ENCODE measurements at places on chromosomes 16 and 17.

DNA sequence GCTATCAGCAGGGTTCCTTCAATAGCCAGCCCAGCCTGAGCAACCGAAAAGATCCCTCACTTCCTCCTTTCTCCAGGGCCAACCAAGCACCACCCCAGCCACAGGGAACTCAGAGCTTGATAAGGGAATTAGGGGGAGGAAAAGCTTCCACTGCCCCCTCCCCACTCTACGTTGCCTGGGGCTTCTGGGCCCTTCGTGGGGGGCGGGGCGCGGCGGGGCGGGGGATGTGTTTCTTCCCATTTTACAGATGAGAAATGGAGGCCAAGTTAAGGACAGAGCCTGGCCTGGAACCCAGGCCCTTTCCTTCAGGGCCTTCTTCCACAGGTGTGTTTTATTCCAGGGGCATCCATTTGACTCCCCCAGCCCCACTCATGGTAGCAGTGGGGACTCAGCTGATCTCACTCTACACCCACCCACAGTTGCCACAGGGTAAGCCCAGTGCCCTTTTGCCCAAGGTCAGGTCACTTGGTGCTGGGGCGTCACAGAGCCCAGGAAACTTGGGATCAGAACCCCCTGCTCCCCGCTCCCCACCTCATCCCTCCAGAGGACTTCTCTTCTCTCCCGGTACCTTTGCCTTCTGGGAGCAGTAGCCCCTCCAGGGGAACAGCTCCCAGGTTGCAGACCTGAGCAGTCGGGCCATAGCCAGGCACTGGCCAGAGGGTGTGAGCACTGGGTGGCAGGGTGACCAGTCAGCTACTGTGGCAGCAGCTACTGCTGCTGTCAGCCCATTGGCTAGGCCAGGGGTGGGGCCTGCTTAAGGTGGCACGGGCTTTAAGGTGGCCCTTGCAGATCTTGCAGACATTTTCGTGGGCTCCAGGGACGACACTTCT lies at the start of gene LDHD:
Gene LDHD (minus strand): TSS at position 700 of the 830 bp plus-strand sequence. CDS start 60 bp downstream, at position 640.
- DNase-seq, result no peak

GRCh38 chr16:28865722-28866453 lies 2.2 kb downstream of the SH2B1 start:
- DNase-seq, result no peak

DNA sequence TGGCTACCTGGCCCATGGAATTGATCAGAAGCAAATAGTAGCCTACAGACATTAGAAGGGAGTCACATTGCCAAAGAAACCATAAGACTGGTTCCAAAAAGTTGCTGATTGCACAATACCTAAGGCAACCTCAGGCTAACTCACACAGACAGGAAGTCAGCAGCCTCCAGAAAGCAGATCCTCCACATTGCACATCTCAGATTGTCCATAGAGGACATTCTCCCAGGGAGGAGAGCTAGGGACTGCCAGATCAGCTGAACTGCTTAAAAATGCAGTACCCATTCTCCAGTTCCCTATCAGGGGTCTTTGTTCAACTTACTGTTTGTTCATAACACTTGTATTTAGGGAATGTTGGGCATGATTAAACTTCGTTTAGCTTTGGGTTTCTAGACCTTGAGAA lies 4.2 kb downstream of the CCL3 start:
- DNase-seq, result no peak

DNA sequence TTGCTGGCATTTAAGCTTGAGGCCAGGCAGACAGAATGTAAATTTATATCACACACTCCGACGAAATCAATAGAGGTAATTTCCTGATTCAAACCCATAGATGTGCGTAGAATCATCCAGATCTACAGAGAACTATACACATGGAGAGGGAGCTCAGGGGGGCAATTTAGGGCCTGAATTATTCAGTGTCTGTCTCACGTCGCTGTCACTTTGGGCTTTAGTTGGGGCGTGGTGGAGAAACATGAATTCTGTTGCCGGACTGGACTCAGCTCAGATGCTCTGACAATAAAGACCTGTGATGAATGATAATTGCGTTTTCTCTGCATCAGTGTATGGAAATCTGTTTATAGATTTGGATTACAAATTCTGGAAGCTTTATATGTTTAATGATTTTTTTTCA lies 32.5 kb upstream of the HS3ST2 start:
- DNase-seq, result no peak

- DNase-seq, result no peak
These were observed 4.9 kb downstream of the STX1B start for GRCh38 chr16:31005350-31006085.

DNA sequence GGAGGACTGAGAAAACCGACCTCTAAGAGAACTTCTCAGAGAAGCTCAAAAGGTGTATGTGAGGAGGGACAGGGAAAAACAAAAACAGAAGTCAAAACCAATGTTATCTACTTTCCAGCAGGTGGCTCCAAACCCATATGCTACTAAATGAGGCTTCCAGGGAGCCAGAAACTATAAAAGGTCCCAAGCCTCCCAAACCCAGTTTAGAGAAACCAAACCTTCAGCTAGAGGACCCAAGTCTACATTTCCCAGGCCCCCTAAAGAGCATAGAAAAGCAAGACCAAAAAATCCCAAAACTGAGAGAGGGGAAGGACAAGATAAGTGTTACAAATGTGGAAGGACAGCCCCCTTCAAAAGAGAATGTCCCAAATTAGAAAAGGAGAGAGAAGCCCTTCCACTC lies 3.7 kb downstream of the HPR start:
- DNase-seq, result no peak

DNA sequence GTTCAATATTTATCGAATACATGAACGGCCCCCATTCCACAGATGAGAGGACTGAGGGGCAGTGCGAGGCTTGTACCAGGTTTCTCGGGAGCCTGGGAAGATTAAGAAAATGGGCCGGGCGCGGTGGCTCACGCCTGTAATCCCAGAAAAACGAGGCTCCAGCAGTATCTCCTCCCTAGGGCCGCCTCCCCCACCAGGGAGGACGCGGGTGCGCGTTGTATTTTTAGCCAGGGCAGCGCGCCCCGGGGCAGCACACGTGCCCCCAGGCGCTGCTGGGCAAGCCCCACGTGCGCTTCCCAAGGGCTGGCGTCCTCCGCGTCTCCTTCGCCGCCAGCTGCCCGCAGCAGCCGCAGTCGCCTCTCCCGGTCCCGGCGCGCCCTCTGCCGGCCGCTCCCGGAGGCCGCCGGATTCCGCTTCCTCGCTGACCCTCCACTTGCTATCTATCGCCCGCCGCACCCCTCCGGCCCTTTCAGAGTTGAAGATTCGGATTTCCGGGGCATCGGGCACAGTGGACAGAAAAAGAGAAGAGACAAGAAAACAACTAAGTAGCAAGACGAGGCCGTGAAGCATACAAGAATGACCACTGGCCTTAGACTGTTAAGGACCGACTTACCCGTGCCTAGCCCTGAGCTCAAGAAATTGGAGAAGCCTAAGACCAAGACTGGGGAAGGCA lies 1.9 kb upstream of the YBX2 start:
- DNase-seq, result peak; percentile 27

- DNase-seq, result no peak
These were observed 23.6 kb downstream of the RANBP10 start for GRCh38 chr16:67782567-67783352.

GRCh38 chr17:37746617-37747016 lies 1.8 kb upstream of the HNF1B start:
- no peak for DNase-seq

DNA sequence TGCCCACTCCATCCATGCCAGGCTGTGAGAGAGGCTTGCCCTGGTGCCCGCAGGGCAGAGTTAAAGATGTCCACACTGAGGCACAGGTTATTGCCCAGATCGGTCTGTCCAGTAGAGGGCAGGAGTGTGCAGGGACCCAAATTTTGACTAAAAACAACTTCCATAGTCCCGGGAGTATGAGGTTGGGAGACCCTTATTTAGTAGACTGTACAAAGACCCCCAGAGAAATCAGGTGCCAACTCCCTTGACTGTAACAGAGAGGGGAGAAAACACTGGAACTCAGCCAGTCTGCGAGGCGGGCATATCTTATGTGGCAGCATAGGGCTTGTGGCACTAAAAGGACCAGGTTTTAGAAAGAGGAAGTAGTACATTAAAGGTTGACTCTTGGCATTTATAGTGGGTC lies 43.4 kb downstream of the HNF1B start:
- peak; percentile 14 for DNase-seq

DNA sequence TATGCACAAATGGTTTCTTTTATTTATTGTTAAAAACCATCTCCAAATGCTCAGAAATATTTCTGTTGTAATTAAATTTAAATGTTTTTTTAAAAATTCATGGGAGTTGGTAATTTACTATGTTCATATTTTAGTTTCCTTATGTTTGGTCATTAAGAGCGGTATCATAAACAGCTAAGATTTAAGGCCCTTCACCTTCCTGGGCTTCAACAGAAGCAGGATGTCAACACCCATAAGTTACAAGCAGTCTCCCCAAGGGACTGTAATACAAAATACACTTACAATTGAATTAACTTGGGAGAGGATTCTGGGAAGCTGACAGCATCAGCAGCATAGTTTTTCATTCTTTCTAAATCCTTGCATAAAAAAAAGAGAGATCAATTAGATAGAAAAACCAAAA lies 30.9 kb upstream of the TANC2 start:
- DNase-seq, result no peak

GRCh38 chr16:81597079-81597658 lies 152.6 kb downstream of the CMIP start:
- no peak for DNase-seq

DNA sequence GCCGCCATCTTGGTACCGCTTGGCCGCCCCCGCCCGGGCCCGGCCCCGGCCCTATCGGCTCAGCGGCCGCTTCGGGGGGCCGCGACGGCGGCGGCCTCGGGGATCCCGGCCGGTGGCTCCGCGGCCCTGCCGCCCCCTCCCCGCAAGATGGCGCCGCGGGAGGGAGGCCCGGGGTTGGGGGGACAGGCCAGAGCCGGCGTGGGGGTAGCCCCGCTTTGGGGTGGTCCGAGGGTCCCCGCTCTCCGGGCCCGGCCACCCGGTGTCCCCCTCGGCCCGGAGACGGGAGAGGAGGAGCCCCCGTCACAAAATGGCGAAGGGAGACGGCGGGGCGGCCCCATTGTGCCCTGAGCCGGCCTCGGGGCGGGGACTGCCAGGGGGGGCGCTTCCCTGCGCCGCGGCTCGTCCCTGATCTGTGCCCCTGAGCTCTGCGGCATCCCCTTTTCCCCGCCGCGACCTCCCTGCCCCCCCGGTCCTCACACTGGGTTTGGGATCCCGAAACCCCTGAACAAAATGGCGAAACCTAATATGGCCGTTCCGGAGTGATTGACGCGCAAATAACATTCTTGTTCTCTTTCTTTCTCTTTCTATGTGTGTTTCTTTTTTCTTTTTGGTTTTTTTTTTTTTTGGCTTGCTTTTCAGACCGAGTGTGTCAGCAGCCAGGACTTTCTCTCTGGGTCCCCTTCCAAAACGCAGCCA lies 986 bp downstream of the HAPSTR1 start:
- DNase-seq, result peak; percentile 40

GRCh38 chr16:6252541-6252940 lies 1080.1 kb upstream of the RBFOX1 start:
- no peak for DNase-seq

DNA sequence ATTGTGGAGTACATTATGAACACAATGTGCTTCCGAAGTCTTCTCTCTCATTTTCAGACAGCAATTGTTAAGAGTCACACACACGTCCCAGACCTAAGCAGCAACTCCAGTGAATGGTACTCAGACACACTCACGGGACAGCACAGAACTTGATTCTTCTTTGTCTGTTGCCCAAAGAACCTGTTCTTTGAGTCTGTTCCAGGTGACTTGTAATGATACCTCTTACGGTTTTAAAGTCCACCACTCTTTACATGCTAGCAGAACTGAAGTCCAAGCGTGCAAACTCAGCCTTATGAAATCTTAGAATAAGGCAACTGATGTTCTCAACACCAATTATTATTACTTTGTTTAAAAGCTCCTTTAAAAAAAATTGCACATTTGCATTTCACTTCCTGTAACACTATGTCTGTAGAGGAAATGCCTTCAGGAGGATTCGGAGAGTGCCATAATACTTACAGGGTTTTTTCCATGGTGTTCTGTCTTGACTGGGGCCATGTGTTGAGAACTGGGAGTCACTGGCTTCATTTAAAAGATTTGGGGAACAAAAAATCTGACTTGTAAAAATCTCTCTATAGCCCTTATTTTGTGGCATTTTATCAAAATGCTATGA lies 48.1 kb downstream of the MARF1 start:
- DNase-seq, result no peak

DNA sequence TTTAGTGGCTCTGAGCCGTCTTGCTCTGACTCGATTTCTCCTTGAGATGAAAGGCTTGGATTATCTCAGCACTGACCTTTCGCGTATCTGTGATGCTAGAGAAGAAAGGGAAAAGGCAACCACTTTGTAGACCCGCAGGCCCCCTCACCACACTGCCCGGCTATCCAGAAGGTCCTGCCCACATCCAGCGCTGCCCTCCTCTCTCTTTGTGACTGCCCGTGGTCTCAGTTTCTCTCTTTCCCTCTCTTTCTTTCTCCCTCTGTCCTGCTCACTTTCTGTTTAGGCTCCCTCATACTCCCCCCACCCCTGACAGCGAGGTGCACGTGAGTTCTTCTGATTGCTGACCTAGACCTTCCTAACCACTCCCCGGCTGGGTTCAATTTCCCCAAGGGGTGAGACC lies 12.8 kb upstream of the TBX21 start:
- DNase-seq, result no peak

GRCh38 chr17:66865151-66865550 lies 30.2 kb downstream of the CACNG5 start:
- no peak for DNase-seq

- no peak for DNase-seq
These were observed 129.2 kb upstream of the MYOCD start for GRCh38 chr17:12536472-12536871.

DNA sequence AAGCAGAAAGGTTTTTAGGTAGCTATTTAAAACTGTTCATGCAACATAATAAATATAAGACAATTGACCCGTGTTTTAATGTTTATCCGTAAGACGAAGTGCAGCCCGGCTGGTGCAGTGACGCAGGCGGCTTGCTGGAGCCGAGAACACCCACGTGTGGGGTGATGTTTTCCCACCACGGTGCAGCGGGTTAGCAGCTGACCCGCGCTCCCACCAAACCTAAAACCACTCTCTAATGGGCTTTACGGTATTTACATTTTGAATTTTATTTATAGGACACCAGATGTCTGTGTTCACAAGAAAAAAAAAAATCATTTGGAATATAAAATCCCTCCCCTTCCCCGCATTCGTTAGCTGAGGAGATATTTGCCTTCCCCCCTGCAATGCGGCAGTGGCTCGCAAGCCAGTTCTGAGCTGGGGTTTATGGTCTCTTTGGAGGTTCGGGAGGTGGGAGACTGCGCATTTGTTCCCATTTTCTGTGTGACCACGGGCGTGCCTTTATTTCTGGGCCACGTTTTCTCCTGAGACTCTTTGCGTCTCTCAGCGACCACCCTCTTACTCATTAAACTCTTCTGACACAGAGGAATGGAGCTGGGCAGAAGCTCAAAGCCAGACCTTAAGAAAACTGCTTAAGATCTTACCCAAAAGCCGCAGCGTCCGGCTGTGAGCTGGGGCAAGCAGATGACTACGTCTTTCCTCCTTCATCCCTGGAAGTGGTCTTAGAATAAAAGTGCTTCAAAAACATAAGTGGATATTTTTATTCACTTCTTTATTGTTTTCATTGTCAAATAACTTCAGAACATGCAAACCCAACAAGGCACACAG lies 301.1 kb downstream of the IRF8 start:
- DNase-seq, result no peak

- DNase-seq, result no peak
These were observed 27.3 kb downstream of the TTYH2 start for GRCh38 chr17:74240618-74241205.
